ENCODE measurements at places on chromosomes 13 and 19.

DNA sequence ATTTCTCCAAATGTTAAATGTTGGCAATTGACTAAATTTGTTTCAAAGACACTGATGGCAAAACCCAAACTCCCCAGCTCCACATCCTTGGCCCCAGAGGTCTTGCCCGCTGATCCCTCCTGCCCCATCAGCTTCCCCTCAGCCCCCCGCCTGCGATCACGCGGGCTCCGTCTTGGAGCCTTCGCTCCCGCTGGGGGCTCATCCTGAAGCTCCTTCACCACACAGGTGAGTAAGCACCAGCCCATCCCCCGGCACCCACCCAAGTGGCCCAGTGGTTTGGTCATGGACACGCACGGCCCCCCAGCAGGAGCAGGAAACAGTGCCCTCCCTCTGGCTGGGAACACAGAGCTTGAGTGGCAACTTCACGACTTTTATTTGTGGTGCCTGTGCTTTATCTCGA, 14.9 kb downstream of the EPS8L1 start:
- DNase-seq, result no peak

- peak; percentile 13 for DNase-seq
These were observed 6.1 kb downstream of the BEST2 start for GRCh38 chr19:12757544-12758274.

- no peak for DNase-seq
These were observed 14.5 kb downstream of the NLRP12 start for GRCh38 chr19:53809518-53810186.

DNA sequence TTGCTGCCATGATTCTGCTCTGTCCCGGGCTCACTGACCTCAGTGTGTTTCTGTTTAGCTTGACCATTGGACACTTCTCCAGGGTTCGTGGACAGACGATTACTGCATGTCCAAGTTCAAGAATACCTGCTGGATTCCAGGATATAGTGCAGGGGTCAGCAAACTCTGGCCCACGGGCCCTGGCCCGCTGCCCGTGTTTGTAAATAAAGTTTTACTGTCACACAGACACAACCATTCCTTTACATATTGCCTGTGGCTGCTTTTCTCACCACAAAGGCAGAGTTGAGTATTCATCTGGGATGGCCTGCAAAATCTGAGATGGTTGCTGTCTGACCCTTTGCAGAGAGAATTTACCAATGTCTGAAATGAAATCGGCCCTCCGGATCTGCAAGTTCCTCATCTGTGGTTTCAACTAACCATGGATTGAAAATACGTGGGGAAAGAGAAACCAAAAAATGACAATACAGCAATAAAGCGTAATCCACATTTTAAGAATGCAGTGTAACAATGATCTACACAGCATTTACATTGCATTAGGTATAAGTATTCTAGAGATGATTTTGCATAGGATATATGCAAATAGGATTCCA, 25.9 kb upstream of the F2RL3 start:
- no peak for DNase-seq

DNA sequence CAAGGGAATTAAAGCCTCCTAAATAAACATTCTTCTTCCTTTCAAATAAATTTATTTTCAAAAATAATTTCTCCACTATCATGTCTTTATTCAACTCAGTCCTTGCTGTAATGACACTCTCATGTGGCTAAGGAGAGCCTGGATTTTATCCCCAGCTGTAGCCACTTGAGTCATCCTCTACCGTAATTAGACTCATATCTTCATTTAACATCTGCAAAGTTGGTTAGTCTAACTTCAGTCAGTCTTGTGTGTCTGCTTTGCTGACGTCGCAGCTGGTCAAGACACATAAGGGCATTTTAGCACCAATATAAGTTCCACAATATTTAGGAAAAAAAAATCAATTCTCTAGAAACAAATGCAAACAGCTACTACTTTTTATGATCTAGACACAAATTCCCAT, 776.4 kb upstream of the ATXN8OS start:
- DNase-seq, result no peak

GRCh38 chr19:40801426-40802299, 2.7 kb downstream of the EGLN2 start:
- no peak for DNase-seq

- no peak for DNase-seq
These were observed 9.2 kb downstream of the UBE2S start for GRCh38 chr19:55398200-55398925.
